Stimulated activated CD8-positive, alpha-beta memory T cell treated with anti-CD3 and anti-CD28 coated beads, Interleukin-7, amount 100 ng/mL, for 24 hours (primary cell): ENCODE measurements at places on chromosomes 1 and 21.

- DNase-seq = no peak
Measured at GRCh38 chr21:31781737-31782136, 49.8 kb upstream of the SCAF4 start.

- DNase-seq = no peak
Measured at GRCh38 chr1:64846573-64847430, 101.9 kb downstream of the RAVER2 start.

GRCh38 chr1:175690298-175690697 is 53.1 kb downstream of the TNR start:
- no peak for DNase-seq

- DNase-seq = no peak
Measured at GRCh38 chr21:19785941-19786340, 1212.3 kb upstream of the NCAM2 start.

GRCh38 chr1:175663991-175664390 is 79.4 kb downstream of the TNR start:
- no peak for DNase-seq

- no peak for DNase-seq
Measured at GRCh38 chr1:185776522-185776921, 42.3 kb downstream of the HMCN1 start.

DNA sequence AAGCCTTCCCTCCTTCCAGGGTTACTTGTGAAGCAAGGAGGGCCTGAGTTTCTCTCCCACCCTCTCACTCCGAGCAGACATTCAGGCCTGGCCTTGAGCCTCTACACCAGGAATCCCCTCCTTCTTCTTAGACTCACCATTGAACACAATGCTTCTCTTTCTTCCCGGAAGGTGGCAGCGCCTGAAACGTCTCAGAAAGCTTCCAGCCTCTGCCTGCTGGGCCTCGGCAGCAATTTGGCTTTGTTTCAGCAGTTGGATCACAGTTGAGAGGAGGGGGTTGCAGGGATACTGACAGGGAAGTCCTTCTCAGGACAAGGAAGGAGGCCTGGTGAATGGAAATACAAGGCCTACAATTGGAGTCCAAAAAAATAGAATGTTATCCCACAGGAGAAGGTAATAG is 6.3 kb downstream of the CLDN8 start:
- DNase-seq = no peak

DNA sequence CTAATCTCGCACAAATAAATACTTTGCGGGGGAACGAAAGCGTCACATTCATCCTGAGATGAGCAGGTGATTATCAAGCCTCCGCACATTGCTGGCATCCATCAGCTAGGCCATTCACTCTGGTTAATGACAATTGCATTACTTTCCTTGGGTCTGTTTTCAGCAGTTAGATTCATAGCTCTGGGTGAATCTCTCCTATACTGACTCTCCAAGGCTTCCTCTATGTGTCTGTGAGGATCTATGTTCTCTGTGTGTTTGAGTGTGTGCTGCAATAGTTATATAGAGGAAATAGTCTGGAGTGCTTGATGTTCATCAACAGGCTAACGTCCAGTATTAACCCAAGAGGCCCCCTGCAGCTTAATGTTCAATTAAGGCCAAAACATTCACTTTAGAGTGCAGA is 133.0 kb upstream of the CTTNBP2NL start:
- DNase-seq = no peak

DNA sequence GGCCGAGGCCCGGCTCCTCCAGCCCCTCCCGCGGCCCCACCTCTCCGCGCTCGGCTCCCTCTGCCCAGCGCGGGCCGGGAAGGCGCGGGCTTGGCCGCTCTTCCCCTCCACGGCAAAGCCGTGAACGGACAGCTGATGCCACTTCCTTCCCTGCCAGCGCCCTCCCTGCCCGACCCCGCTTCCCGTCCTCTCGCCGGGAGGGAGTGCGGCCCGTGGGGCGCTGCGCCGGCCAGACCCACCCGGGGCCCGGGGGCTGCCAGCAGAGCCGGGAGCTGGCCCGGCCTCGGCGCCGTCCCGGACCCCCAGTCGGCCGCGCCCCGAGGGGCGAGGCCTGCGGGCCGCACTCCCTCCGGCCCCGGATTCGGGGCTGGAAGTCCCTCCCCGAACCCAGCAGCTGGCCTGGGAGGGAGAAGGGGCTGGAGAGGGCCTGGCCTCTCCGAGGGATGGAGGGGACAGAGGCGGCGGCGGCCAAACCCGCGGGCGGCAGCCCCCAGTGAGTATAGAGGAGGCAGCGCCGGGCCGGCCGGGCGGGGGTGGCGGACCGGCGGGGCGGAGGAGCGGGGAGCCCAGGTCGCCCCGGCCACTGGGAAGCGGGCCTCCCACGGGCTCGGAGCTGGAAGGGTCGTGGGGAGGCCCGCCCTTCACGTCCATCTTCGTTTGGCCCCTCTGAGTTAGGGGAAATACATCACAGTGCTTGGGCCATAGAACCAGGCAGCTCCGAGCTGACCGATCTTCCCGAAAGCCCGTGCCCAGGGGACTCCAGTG is at the start of gene KIAA1614:
Gene KIAA1614 (plus strand): TSS at position 97 of the 765 bp plus-strand sequence. CDS start 347 bp downstream, at position 444.
- DNase-seq = no peak

GRCh38 chr1:211928993-211929637 is 98.6 kb upstream of the LPGAT1 start:
- DNase-seq = no peak

- DNase-seq = no peak
Measured at GRCh38 chr1:205291596-205291995, 29.9 kb downstream of the NUAK2 start.

DNA sequence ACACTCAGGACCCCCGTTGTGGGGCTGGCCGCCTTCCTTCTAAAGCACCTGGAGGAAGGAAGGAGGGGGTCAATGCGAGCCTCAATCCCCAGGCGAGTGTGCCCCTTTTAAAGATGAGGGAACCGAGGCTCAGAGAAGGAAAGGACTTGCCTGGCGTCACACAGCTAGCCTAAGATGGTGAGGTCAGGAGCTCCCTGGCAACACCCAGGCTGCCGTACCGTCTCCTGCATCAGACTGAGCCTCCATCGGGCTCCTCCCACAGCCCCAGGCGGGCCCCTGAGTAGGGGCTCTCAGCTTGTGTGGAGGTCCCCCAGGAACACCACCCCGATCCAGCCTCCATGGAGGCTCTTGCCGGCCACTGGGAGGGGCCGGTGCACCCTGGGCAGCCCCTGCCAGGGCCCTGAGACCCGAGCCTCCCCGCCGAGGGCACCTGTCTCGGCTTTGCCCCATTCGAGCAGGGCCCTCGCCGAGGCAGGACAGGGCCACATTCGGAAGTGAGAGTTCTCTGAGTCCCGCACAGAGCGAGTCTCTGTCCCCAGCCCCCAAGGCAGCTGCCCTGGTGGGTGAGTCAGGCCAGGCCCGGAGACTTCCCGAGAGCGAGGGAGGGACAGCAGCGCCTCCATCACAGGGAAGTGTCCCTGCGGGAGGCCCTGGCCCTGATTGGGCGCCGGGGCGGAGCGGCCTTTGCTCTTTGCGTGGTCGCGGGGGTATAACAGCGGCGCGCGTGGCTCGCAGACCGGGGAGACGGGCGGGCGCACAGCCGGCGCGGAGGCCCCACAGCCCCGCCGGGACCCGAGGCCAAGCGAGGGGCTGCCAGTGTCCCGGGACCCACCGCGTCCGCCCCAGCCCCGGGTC is at the start of gene AIRE:
Gene AIRE (plus strand): TSS at position 739 of the 855 bp plus-strand sequence. CDS start 131 bp downstream, outside the sequence.
- DNase-seq = no peak

- no peak for DNase-seq
Measured at GRCh38 chr21:33031152-33031911, 5.6 kb downstream of the OLIG2 start.

DNA sequence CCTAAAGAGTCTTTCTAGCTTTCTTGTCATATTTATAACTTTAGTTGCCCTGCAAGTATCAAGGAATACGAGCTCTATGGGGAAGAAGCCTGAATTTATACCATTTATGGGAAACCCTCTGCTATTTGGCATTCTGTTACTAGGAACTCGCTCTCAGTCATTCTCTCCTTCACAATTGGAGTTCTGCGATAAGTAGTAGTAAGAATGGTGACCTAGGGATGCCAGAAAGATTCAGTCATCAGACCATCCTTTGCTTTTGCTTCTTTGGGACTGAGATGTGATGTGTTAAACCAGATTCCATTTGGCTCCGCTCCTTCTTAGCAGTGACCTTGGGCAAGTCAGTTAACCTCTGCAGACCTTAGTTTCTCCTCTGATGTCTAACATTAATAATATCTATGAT is 256.5 kb downstream of the FGGY start:
- no peak for DNase-seq

DNA sequence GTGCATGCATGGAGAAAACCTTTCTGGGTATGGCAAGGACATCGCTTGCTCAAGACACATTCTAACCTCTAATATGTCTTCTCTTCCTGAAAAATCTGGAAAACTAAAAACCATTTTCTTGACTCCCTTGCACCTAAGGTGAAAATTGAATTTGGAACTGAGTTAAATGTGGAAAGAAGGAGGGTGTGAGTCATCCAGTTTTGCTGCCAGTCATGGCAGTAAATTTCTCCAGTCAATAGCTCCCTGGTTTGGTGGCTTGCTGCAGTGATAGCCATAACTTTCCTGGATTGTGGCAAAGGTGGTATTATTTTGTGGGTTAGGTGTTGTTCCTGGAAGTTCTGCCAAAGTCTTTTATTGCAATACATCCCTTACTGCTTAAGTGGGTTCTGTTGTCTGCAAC is 2.5 kb downstream of the ZCCHC17 start:
- DNase-seq = no peak

- no peak for DNase-seq
Measured at GRCh38 chr1:153531638-153532037, 4.2 kb downstream of the S100A6 start.

DNA sequence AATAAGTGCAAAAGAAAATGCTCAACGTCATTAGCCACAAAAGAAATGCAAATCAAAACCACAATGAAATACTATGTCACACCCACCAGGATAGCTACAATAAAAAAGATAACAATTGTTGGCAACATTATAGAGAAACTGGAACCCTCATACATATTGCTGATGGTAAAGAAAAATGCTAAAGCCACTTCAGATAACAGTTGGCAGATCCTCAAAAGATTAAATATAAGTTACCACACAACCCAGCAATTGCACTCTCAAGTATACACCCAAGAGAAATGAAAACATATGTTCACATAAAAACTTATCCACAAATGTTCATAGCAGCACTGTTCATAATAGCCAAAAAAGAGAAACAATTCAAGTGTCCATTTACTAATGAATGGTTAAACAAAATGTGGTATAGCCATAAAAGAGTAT is 20.7 kb downstream of the TRIM33 start:
- no peak for DNase-seq

DNA sequence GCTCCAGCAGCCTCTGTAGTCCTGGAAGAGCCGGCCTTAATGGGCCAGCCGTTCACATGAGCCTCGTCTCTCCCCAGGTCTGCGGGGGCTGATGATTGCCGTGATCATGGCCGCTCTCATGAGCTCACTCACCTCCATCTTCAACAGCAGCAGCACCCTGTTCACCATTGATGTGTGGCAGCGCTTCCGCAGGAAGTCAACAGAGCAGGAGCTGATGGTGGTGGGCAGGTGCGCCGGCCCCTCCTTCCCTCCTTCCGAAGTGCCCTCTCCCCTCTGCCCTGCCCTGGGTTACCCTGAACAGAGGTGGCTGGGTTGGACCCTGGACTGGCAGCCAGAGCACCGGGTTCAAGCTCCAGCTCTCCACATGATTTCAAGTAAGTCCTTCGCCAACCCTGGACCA is 13.1 kb downstream of the SLC5A9 start:
- DNase-seq = no peak
